Lower leg skin (tissue), 4 donors: ENCODE measurements at places on chromosomes 5 and 9. TPM values are rescaled to one million over a fixed set of nuclear protein-coding genes. Genes with fewer than 3 reads are reported as not detected.

Gene PCDHGB5
- total RNA-seq: 16.8 TPM

Gene TYRP1
- total RNA-seq: 27.6 TPM

Gene TNFSF15
- 0.08 TPM for total RNA-seq

Gene FYB1
- 1.5 TPM for total RNA-seq

Gene RASGEF1C
- not detected for total RNA-seq

Gene C8G
- total RNA-seq: not detected

Gene CYLC2
- total RNA-seq: not detected

Gene UGT3A2
- total RNA-seq: 5.4 TPM

Gene SPATA31C1
- total RNA-seq: not detected

Gene BTNL8
- 0.44 TPM for total RNA-seq

Gene C5orf58
- total RNA-seq: not detected

Gene HTR4
- 0.25 TPM for total RNA-seq

Gene SPOCK1
- 7.9 TPM for total RNA-seq

Gene PROB1
- total RNA-seq: 0.34 TPM

Gene INSL4
- not detected for total RNA-seq

Gene FIBCD1
- not detected for total RNA-seq

Gene OTP
- total RNA-seq: not detected

Gene CD14
- total RNA-seq: 14.9 TPM

Gene CDO1
- total RNA-seq: 10.4 TPM

Gene ORM2
- not detected for total RNA-seq

Gene DAB2IP
- 47.0 TPM for total RNA-seq

Gene PIP5KL1
- total RNA-seq: 6.9 TPM

Gene DPM2
- total RNA-seq: 21.1 TPM

Gene BARHL1
- not detected for total RNA-seq

Gene TERT
- 0.13 TPM for total RNA-seq

Gene TRPM3
- 0.29 TPM for total RNA-seq

Gene PCDHA12
- 0.39 TPM for total RNA-seq

Gene EIF4EBP3
- total RNA-seq: 25.6 TPM
